ENCODE measurements at places on chromosomes 7 and 10.

- DNase-seq = no peak
These were observed at the start of gene ATOH7 for GRCh38 chr10:68231817-68232251. ATOH7 (minus strand) TSS chr10:68232113; CDS start chr10:68231677, 436 bp downstream.

- no peak for DNase-seq
These were observed 2.5 kb upstream of the PILRA start for GRCh38 chr7:100370746-100371145.

DNA sequence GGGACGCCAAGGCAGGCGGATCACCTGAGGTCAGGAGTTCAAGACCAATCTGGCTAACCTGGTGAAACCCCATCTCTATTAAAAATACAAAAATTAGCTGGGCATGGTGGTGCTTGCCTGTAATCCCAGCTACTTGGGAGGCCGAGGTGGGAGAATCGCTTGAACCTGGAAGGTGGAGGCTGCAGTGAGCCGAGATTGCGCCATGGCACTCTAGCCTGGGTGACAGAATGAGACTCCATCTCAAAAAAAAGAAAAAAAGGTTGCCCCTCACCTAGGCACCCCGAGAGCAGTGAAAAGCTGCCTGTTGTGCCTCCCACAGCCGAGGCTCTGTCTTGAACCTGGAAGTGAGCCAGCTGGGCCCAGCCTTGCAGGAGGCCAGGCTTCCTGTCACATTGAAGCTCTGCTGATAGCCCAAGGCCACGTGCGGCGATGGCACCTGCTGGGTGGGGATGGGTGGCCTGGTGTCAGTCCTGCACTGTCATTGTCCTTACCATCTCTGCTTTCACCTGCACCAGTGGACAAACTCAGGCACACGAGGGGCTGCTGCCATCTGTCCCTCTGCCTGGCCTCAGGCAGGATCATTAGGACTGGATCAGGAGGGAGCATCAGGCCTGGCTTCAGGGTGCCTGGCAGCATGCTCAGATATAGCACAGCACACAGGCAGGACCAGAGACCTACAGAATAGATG is 37.8 kb downstream of the DNAJB12 start:
- no peak for DNase-seq

DNA sequence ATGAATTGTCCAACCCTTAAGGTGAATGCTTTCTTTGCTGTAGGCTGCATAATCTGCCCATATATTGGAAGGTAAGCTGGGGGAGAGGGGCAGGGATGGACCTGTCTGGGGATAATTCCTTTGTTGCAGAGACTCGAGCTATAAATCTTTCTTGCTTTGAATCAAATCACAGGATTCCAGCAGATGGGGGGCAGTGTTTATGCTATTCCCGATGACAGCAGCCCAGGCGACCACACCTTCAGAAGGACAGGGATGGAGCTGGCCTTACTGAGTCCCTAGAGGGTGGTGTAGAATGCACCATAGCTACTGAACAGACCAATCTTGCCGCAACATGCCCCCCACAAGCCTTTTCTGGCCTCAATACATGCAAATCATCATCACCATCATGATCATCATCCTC is 2.5 kb downstream of the PODXL start:
- DNase-seq = no peak

- DNase-seq = no peak
These were observed 403.6 kb downstream of the NRG3 start for GRCh38 chr10:82278401-82279182.

DNA sequence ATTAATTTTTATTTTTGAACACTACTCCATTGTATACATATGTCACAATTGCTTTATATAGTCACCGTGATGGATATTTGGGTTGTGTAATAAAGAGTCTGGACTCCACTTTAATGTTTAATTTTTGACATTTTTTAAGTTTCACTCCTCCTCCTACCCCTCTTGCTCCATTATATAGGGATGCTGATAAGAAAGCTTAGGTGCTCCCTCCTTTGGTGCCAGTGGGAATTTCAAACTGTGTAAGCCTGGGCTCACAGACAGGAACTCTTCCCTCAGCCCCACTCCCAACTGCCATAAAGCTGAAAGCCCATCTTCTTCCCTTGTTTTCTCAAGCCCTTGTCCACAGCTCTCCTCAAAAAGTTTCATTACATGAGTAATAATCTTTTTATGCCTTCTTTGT is 47.6 kb downstream of the TWIST1 start:
- no peak for DNase-seq

- peak; percentile 59 for DNase-seq
These were observed 97.0 kb downstream of the LHPP start for GRCh38 chr10:124558339-124559321.

DNA sequence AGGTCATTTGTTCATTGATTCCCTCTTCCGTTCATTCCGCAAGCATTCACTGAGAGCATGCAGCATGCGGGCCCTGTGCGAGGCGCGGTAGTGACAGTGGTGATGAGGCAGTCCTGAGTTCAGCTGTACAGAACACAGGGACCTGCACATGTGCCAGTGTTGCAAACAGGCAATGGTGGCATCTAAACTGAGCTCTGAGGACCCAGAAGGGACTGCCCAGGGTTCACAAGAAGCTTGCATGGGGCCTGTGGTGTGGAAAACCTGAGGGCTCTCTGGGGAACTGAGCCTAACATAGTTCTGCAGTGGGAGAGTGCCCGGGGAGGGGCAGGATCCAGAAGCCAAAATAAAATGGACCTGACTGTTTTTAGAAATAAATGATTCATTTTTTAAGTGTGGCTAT is 13.2 kb downstream of the ZNF488 start:
- no peak for DNase-seq

GRCh38 chr10:1664333-1664964 is 72.9 kb downstream of the ADARB2 start:
- DNase-seq = no peak

DNA sequence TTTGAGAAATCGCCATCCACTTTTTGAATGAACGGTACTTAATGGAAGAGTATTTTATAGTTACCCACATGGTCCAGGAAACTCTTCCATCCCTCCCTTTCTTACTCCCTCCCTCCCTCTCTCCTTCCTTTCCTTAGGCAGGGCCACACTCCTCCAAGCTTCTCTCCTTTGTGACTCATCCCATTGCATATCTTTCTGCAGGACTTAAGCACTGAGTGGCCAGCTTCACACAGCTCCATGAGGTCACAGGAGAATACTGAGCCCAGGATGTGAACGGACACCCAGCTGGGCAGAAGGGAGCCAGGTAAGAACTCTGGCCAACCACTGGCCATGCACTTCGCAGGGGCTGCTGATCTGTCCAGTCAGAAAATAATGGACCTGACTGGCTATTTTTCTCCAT is 189.7 kb upstream of the ADCY1 start:
- no peak for DNase-seq

GRCh38 chr10:78779339-78779955 is 289.3 kb upstream of the ZMIZ1 start:
- no peak for DNase-seq

GRCh38 chr10:86282664-86283465 is 83.7 kb downstream of the GRID1 start:
- no peak for DNase-seq

DNA sequence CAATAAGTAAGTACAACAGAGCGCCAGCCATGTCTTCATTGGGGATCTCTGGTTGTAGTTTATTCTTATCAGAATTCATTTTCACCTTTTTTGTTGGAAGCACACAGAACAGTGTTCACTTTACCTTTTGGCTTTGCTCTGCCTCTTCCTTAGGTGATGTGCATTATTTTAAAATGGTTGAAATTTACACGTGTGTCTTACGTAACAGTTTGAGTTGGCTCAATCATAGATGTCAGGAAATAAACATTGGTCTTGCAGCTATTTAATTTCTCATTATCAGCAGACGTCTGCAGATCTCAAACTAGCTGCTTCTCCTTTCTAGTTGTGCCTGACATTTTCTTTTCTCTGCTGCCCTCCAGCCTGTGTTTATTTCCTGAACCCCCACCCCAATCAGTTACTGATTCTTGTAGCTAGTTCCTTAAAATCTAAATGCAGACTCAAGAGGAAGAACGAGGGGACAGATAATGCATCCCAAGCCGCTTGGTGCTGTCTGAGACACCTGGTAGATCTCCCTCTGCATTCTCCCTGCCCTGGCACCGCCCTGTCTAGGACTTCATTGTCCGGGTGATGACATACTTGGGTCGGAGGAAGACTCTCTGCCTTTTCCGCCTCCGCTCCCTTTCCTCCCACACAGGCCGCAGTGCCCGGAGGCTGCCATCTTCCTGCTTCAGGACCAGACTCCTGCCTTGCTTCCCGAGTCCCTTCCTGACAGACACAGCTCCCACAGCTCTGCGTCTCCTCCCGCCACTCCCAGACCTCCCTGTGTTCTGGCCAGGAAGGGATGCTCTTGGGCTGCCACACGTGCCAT is 108.2 kb downstream of the ANKRD61 start:
- no peak for DNase-seq

DNA sequence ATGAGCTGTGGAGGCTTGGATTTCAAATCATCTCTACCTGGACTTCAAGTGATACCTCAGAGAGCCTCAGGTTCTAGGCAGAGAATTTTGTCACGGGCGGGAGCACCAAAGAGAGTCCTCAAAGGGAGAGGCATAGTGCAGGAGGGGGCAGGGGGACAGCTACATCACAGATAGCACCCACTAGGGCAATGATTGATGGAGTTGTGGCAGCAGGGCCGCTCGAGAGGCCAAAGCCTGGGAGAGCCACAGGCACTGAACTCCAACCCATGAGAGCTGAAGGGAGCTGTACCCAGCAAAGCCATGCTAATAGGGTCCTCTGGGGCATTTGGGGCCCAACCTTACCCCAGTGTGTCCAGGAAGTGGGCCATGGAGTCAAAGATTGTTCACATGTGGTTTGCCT is 232.0 kb upstream of the PCDH15 start:
- no peak for DNase-seq

GRCh38 chr10:69567920-69568319 is 5.3 kb downstream of the NEUROG3 start:
- peak; percentile 87 for DNase-seq

DNA sequence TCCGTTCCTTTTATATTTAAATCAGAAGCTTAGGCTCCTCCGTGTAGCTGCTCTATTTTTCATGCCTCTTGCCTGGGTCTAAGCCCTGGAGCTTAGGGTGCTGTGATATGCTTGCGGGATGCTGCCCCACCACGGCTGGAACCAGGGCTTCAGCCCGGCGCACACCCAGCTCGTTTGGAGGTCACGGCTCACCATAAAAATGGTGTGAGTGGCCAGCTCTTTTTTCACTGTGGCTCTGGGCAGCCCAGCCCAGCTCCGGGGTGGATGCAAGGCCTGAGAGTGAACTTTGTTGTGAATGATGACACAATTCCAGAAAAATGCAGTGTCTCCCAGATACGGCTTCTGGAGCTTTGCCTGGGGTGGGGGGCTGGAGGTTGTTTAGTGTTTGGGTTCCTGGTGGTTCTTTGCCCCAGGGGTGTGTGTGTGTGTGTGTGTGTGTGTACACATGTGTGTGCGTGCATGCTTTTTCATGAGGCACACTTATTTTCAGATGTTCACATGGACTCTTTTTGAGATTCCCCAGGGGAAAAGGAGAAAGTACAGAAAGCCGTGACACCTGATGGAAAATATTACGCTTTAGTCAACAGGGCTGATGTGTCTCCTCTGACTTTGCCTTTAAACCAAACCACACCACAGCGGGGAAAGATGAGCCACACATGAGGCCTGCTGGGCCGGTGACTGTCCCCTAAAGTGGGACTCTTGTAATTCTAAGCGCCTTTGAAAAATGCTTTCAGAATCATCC is 46.2 kb downstream of the GRK5 start:
- DNase-seq = peak; percentile 90

DNA sequence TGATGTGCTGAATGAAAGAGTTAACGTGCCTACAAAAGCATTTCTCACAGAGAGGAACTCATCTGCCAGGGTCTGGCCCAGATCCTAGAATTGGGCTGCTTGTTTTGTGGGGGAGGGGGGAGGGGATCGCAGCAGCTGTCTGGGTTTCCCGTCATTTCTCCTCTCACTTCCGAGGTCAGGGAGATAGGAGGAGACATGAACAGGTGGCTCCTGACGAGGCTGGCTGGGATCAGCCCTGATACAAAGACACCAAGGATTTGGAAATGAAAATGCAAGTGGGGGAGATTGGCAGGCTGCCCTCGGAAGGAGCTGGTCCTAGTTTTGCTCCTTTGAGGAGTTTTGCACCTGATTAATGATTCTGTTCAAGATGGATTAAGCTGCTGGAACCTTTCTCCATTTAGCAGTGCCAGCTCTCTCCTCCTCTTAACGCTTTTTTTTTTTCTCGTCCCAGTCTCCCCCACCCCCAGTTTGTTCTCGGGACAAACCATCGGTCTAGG is 86.8 kb upstream of the KMT2C start:
- no peak for DNase-seq

DNA sequence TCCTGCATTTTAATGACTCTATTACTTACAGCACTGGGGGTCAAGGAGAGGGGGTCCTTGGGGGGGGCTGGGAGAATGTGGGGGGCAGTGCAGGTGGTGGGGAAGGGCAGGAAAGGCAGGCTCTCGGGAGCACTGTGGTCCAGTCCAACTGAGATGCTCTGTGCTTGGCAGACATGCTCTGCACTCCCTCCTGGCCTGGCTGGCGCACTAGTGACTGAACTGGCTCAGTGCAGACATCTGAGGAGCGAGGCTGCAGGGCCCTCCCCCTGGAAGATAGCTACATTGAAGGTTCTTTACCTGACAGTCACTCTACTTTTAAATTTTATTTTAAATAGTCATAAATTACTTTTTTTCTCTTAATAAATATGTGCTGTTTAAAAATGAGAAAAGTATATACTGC is 105.7 kb downstream of the NEURL1 start:
- DNase-seq = no peak

- no peak for DNase-seq
These were observed 270.0 kb upstream of the PPP2R2D start for GRCh38 chr10:131630772-131631258.

GRCh38 chr7:149662591-149663095 is 110.7 kb downstream of the ZNF467 start:
- peak; percentile 68 for DNase-seq

DNA sequence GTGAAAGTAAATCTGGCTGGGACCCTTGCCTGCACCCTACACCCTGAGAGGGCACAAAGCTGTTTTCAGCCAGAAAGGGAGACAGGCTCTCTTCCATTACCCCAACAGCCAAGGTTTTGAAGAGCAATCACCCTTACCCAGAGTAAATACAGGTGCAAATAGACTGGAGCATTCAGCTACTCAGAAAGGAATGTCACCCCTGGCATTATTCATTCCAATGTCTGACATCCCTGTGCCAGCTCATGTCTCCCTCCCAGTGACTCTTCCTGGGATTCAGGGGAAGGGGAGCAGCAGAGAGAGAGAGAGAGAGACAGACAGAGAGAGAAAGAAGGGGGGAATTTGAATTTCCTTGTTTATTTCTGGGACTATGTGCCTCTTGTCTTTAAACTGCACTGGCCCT is 611.8 kb downstream of the SORCS3 start:
- DNase-seq = no peak

- DNase-seq = no peak
These were observed 194.0 kb upstream of the AHR start for GRCh38 chr7:17104419-17104818.

DNA sequence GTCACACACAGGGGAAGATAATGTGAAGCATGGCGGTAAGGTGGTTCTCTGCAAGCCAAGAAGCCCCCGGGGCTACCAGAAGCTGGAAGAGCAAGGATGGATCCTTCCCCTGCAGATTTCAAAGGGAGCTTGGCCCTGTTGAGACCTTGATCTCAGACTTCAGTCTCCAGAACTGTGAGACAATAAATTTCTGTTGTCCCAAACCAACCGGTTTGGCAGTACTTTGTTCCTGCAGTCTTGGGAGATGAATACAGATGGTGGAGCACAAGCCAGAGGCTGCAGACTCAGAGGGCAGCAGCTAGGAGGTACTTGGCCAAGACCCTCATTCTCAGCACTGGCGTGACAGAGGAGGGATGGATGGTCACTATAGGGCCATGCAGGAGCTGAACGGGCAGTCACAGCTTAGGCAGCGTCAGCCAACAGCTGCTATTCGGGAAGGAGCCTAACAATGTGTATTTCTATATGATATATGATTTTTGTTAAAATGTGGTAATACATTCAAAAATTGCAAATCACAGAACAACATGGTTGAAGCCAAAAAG is 387.3 kb downstream of the TNS3 start:
- DNase-seq = no peak

Measured in AG20443 (cell line).